Umbilical cord (tissue), 2 donors: ENCODE measurements at places on chromosomes 12 and 14. TPM values are rescaled to one million over a fixed set of nuclear protein-coding genes. Genes with fewer than 3 reads are reported as not detected.
A peak's percentile ranks its signal among the peaks of the same experiment; 100 is the strongest.

The ABCD2 gene
- total RNA-seq = 0.72 TPM

The HNF1A gene
- total RNA-seq = 2.2 TPM

The SLC4A8 gene
- total RNA-seq = 2.6 TPM

DNA sequence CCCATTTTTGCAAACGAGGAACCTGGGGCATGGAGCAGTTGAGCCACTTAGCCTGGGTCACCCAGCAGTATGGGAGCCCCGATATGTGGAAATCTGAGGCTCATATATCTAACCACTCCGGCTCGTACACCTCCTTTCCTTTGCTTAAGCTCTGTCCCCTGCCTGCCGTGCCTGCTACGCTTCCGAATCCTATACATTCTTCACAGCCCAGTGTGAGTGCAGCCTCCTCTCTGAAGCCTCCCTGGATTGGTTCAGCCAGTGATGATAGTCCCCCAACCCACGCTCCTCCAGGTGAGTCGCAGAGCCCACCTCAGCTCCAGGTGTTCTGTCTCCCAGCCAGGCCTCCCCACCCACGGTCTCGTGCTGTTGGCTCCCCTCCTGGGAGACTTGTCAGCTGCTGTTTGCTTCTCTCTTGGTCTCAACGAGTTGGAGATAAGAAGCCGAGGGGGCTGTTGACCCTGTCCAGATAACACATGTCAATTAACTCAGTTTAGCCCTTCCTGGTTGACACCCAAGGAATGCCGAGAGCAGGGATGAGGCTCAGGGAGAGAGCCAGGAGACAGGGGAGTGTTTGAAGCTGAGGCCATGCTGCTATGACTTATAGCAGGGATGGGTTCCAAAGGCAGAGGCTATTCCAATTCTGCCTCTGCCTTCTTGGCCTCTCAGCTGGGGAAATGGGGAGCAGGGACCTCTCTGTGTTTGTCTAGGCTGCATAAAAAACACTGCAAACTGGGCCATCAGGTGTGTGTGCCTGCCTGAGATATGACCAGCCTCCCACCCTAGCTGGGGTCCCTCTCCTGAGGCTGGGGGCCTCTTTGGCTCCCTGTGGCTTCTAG lies 19.0 kb downstream of the SDSL start:
- no peak for DNase-seq

DNA sequence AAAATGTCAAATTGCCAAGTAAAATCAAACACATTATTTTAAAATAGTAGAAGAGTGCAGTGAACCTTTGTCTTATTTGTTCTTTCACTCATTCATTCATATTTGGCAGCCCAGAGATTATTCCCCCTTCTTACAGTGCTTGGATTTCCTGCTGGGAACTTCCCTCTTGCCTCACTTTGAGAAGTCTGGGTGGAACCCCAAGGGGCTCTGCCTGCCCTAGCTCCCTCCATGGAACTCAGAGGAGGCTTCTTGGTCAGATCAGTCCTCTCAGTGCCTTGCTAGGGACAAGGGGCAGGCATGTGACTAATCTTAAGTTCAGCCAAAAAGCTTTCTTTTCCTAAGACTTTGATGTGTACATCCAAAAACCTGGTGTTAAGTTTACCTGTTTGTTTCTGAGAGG lies 84.7 kb upstream of the OVCH1 start:
- DNase-seq = no peak

DNA sequence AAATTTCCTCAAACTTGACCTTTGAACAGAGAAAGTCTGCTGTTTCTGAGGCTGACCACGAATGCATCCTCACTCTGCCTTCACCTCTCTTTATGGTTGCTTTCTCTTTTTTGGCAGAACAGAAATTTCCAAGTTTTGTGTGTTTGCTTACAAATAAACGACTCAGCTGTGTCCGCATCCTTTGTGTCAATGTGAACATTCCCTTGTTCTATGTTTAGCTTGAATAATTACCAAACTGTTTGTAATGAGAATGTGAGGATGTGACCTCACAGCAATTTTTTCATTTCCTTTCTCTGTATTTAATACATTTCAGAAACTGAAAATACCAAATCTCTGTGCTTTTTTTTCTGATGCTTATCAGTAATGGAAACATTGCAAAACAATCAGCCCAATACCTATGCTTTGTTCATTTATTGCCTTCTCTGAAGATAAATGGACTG lies 410.9 kb downstream of the EGLN3 start:
- DNase-seq = no peak

GRCh38 chr12:124491310-124491709 lies 76.1 kb downstream of the NCOR2 start:
- DNase-seq = no peak

GRCh38 chr12:27428466-27428865 lies 18.1 kb upstream of the SMCO2 start:
- DNase-seq = no peak

DNA sequence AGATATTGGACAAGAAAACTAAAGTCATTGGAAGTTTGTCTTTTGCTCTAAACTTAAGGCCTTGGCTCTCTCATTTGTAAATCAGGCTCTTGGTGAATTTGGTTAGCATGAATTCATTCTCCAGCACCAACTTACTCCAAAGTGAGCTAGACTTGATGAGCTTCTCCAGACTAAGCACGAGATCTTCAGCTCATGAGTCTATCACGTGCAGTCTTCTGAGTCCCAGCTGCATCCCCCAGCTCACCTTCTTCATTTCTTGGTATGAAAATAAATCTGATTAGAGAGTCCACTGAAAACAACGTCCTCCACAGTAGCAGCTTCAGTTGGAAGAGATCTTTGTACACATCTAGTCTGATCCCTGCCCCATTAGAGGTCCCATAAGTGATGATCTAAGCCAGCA lies 52.5 kb upstream of the DDX11 start:
- DNase-seq = no peak

DNA sequence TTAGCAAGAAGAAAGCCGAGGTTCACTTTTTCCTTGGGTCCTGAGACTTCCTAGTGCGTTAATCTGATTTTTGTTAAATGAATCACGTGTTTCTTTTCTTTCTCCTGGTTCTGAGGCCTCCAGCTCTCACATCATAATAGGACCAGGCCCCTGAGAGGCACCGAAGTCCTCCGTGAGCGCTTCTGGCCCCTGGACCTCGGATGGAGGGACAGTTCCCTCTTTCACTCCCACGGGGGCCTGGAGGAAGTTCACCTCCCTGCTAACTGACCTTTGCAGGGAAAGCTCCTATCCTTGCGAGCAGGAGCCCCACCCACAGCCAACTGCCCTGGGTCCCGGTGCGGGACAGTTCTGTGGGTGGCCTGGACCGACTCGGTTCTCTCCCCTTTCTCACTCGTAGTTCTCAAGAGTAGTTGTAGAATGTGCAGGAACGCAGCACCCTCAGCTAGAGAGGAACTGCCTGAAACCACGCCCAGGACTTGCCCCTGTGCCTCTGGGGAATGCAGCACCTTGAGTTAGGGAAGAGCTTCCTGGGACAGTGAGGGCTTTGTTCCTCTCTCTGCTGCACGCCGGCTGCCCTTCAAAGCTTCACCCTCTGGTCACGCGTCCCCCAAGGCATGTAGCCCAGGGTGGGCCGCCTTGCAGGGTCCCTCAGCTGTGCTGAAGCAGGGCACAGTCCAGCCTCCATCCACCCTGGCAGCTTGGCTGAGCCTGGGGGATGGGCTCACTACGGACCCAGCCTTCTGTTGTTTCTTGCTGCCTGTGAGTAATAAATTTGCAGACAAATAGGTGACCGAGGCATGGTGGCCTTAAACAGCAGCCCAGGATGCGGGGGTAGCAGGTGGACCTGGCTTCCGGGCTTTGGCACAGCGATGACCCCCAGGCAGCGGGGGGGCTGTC lies 264.6 kb downstream of the ADGRD1 start:
- peak; percentile 40 for DNase-seq

GRCh38 chr12:2412305-2412643 lies 359.5 kb downstream of the CACNA1C start:
- DNase-seq = peak; percentile 80

GRCh38 chr12:52828156-52828555 lies 6.0 kb downstream of the KRT79 start:
- no peak for DNase-seq

GRCh38 chr12:122412851-122413433 lies 9.5 kb downstream of the CLIP1 start:
- DNase-seq = no peak

DNA sequence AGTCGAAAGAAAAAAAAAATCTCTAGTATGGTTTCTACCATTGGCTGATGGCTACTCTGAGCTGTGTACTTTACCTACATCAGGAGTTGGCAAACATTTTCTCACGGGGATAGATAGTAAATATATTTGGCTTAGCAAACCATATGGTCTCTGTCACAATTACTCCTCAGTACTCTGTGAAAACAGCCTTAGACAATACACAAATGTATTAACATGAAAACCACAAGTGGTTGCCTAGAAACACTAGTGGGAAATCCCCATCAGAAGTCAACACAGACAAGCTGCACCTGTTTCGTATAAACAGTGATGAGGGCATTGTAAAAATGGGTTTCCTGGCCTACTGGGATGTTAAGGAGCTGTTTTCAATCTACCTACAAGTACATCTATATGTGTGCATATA lies 84.6 kb upstream of the NAV3 start:
- DNase-seq = no peak

DNA sequence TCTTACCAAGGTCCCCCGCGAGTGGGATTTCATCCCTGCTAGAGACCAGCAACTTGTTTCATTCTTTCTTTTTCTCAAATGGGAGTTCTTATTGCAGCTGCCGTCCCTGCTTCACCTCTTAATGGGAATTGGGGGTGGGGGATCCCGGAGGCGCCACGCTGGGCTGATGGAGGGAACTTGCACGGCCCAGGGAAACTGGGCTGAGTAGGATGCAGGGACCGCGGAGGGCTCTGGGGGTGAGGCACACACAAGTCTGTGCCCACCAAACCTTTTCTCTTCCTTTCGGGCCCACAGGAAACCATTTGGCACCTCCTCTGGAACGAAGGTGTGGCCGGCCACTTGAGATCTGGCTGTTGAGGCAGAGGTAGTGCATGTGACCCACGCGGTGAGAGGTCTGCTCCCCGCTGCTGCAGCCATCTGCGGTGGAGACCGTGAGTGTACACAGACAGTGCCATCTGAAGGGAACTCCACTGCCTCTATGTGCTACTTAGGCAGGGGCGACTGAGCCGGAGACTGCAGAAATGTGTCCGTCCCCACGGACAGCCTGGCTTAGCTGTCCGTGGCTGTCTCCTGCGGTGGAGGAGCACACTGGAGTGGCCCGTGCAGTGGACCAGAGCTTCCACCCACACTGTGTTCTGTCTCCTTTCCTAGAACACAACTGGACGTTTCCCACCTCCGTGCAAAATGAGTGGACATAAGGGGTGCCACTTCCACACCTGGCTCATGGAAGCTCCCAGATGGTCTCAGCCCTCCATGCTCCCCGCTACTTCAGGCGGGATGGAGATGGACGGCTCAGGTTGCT lies 42.1 kb upstream of the TESC start:
- no peak for DNase-seq

DNA sequence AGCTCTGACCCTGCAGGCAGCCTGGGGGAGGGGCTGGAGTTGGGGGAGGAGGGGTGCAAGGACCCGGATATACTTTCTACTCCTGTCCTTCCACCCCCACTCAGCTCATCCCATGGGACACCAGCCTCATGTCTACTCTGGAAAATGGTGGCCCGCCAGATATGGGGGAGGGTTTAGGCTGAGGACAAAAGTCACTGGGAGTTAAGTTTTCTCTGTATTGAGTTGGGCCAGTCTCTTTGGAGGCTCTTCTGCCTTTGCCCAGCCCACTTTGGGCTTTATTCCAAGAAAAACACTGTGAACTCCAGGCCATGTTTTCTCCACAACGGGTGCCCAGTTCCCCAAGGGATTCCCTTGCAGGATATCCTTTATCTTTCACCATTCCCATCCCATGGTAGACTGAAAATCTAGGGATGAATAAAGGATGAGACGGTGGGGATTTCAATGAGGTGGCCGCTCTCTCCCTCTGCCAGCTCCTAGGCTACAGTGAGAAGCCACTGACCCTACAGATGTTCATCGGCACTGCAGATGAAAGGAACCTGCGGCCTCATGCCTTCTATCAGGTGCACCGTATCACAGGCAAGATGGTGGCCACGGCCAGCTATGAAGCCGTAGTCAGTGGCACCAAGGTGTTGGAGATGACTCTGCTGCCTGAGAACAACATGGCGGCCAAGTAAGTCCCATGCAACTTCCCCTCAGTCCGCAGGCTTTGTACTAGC lies 4.9 kb downstream of the NFATC4 start:
- DNase-seq = peak; percentile 69

DNA sequence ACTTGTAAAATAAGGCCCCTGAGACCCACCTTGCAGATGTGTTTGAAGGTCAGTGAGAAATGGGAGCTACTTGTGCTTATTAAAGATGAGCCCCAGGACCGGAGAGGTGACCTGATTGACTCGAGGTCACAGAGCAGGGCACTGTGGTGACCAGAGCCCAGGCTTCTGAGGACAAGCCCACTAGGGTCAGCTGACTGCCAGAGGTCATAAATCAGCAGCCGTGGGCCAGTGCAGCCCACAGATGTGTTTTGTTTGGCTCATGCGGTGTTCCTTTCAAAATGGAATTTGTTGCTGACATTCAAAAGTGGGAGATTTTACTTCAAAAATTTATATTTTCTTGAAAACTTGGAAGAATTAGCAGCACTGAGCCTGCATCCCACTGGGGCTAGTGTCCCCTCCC lies 24.5 kb downstream of the JDP2 start:
- DNase-seq = no peak

DNA sequence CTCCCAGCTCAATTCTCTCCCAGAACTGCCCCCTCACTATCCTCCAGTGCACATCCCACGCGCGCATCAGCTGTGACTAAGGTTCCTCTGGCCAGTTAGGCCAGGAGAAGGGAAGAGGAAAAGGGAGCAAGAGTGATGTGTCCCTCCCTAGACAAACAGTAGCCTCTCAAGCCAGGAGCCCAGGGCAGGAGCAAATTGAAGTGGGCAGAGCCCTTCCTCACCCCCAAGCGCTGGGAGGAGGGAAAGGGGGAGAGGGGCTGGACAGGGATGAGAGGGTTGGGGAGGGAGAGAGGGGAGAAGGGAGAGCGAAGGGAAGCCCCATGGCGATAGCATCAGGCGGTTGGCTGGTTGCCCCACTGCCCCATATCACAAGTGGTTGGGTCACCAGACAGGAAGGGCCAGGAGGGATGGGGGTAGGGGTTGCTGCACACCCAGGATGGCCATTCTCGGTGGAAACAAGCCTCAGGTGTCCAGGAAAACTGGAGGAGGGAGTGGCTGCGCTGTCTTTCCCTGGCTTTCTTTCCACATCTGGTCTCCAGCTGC lies 1.1 kb downstream of the CD63 start:
- peak; percentile 36 for DNase-seq

DNA sequence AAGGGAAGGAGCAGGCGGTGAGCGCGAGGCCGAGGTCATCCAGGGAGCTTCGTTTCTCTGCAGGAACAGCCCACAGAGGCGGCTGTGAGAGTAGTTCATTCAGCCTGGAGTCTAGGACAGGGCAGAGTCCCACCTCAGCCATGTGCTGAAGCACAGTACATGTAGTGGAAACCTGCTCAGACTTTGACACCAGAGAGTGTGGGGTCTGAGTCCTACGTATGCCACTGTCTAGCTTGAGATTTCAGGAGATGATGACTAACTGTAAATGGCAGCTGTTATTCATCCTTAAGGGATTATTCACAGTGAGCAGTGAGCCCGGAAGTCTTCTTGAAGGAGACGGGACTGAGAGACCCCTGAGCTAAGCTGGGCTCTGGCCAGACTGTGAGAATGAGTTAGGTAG lies 938 bp upstream of the SLC6A13 start:
- DNase-seq = no peak
